Airway epithelial cell (primary cell): ENCODE measurements at places on chromosomes 7 and 10. TPM values are rescaled to one million over a fixed set of nuclear protein-coding genes. Genes with fewer than 3 reads are reported as not detected.

Gene ETV1
- total RNA-seq: 1.1 and 2.2 TPM in 2 replicates

Gene HELLS
- 30.3 and 44.2 TPM in 2 replicates for total RNA-seq

Gene ACBD7
- total RNA-seq: 0.28 and 0.74 TPM in 2 replicates

Gene SCART1
- 0.51 and 0.63 TPM in 2 replicates for total RNA-seq

Gene CDHR3
- 0.35 and 3.4 TPM in 2 replicates for total RNA-seq

Gene ADRA2A
- not detected in 2 replicates for total RNA-seq

Gene C10orf67
- total RNA-seq: 0.28 TPM in 2 replicates

Gene GPR26
- not detected in 2 replicates for total RNA-seq

Gene LBX1
- total RNA-seq: not detected in 2 replicates

Gene ITPRID1
- 0.14 TPM in 1 of 2 replicates, not detected in the other for total RNA-seq

Gene C10orf71
- not detected in 2 replicates for total RNA-seq

Gene AP4M1
- 16.7 and 19.3 TPM in 2 replicates for total RNA-seq

Gene TRPV5
- not detected in 2 replicates for total RNA-seq

Gene TMEM213
- total RNA-seq: not detected in 2 replicates

Gene CHN2
- not detected in 2 replicates for total RNA-seq

Gene TMEM270
- not detected in 2 replicates for total RNA-seq

Gene MRLN
- total RNA-seq: not detected in 2 replicates

Gene EBLN1
- not detected in 2 replicates for total RNA-seq

Gene NUTM2B
- total RNA-seq: 0.78 and 0.88 TPM in 2 replicates

Gene POM121
- 8.3 and 13.6 TPM in 2 replicates for total RNA-seq

Gene EPHB6
- 1.8 and 3.2 TPM in 2 replicates for total RNA-seq

Gene MMP21
- total RNA-seq: not detected in 2 replicates

Gene ZNF727
- not detected in 2 replicates for total RNA-seq

Gene DRGX
- not detected in 2 replicates for total RNA-seq

Gene HOXA6
- not detected in 2 replicates for total RNA-seq

Gene STEAP4
- total RNA-seq: 0.92 and 0.93 TPM in 2 replicates

Gene BBS9
- 2.7 and 5.7 TPM in 2 replicates for total RNA-seq

Gene AUTS2
- 6.6 and 15.3 TPM in 2 replicates for total RNA-seq

Gene ADAM12
- 0.09 and 0.14 TPM in 2 replicates for total RNA-seq

Gene SUV39H2
- total RNA-seq: 13.5 and 16.1 TPM in 2 replicates

Gene LDB1
- 40.4 and 55.8 TPM in 2 replicates for total RNA-seq

Gene PAPSS2
- 4.2 and 6.6 TPM in 2 replicates for total RNA-seq

Gene FOXI2
- total RNA-seq: not detected in 2 replicates

Gene RBAK
- total RNA-seq: 6.6 and 7.2 TPM in 2 replicates

Gene CPN1
- total RNA-seq: not detected in 2 replicates

Gene UTF1
- total RNA-seq: not detected in 2 replicates

Gene ZC3HAV1L
- total RNA-seq: 13.1 and 15.0 TPM in 2 replicates

Gene IPMK
- 4.2 and 6.1 TPM in 2 replicates for total RNA-seq

Gene PRSS37
- not detected in 2 replicates for total RNA-seq

Gene TRIP6
- total RNA-seq: 166 and 169 TPM in 2 replicates

Gene TMEM176A
- total RNA-seq: not detected in 2 replicates

Gene AKR1C8
- total RNA-seq: not detected in 2 replicates

Gene RAPGEF5
- 1.5 and 3.3 TPM in 2 replicates for total RNA-seq

Gene NSUN5
- total RNA-seq: 31.1 and 38.2 TPM in 2 replicates

Gene IDI2
- total RNA-seq: not detected in 2 replicates

Gene PAX4
- not detected in 2 replicates for total RNA-seq

Gene H2BK1
- not detected in 2 replicates for total RNA-seq

Gene BLNK
- total RNA-seq: 8.6 and 14.8 TPM in 2 replicates

Gene TSPAN12
- total RNA-seq: 2.5 and 2.9 TPM in 2 replicates
